Caki2 (cell line): ENCODE measurements at places on chromosomes 6 and 20. TPM values are rescaled to one million over a fixed set of nuclear protein-coding genes. Genes with fewer than 3 reads are reported as not detected.

C6orf163 gene
- not detected in 2 replicates for total RNA-seq

TCF15 gene
- total RNA-seq, result not detected in 2 replicates

TMC2 gene
- total RNA-seq, result not detected in 2 replicates

PRDM13 gene
- 1.9 and 2.6 TPM in 2 replicates for total RNA-seq

PI3 gene
- not detected in 2 replicates for total RNA-seq

MAFB gene
- 0.03 TPM in 1 of 2 replicates, not detected in the other for total RNA-seq

TRIM10 gene
- total RNA-seq, result not detected in 2 replicates

CYP24A1 gene
- total RNA-seq, result 154 and 180 TPM in 2 replicates

C20orf141 gene
- not detected in 2 replicates for total RNA-seq

RAMACL gene
- total RNA-seq, result not detected in 2 replicates

CNKSR3 gene
- total RNA-seq, result 23.0 and 27.7 TPM in 2 replicates

HSPA12B gene
- not detected in 2 replicates for total RNA-seq

FOXA2 gene
- 2.3 and 4.5 TPM in 2 replicates for total RNA-seq

ZDHHC14 gene
- total RNA-seq, result 5.5 and 9.8 TPM in 2 replicates

CRYBG1 gene
- total RNA-seq, result 15.2 and 16.0 TPM in 2 replicates

BHLHE23 gene
- not detected in 2 replicates for total RNA-seq

EEF1A2 gene
- total RNA-seq, result 249 and 281 TPM in 2 replicates

BPIFA1 gene
- total RNA-seq, result not detected in 2 replicates

OTOR gene
- not detected in 2 replicates for total RNA-seq

SPATS1 gene
- total RNA-seq, result not detected in 2 replicates

SLC17A1 gene
- total RNA-seq, result 0.24 and 0.64 TPM in 2 replicates

CAGE1 gene
- total RNA-seq, result not detected in 2 replicates

EYS gene
- not detected in 2 replicates for total RNA-seq

SSTR4 gene
- total RNA-seq, result not detected in 2 replicates

LY6G6D gene
- not detected in 2 replicates for total RNA-seq

GPSM3 gene
- total RNA-seq, result 0.14 and 3.4 TPM in 2 replicates

LBP gene
- not detected in 2 replicates for total RNA-seq

PSMB1 gene
- total RNA-seq, result 776 and 923 TPM in 2 replicates

PSMB9 gene
- 80.2 and 123 TPM in 2 replicates for total RNA-seq

PLAGL1 gene
- total RNA-seq, result 6.0 and 13.4 TPM in 2 replicates

EDN1 gene
- total RNA-seq, result 1.2 and 9.5 TPM in 2 replicates

RNF39 gene
- total RNA-seq, result not detected in 2 replicates

SCUBE3 gene
- total RNA-seq, result not detected in 2 replicates
